ENCODE measurements at places on chromosomes 5 and 9. TPM values are rescaled to one million over a fixed set of nuclear protein-coding genes. Genes with fewer than 3 reads are reported as not detected.

Gene COL15A1
- 0.10 TPM for total RNA-seq

- DNase-seq = no peak
Observed at GRCh38 chr5:66892716-66893115, 296.5 kb downstream of the MAST4 start.

DNA sequence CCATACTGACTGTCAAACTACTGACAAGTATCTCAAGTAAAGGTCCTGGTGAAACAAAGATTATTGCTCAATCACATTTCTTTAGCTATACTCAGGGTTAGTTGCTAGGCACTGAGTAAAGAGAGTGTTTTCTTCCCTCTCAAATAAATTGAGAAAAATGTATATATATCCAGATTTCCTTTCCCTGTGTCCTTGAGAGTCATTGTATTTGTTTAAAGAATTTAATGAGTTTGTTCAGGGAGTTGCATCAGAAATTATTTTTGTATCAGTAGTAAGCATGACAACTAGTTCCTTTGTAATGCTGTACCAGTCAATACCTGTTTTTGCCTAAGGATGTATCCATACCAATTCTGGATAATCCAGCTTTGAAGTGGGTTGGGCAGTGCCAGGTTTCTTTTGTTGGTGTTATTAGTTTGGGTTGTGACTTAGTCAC lies 3.2 kb upstream of the ANKHD1 start:
- no peak for DNase-seq

DNA sequence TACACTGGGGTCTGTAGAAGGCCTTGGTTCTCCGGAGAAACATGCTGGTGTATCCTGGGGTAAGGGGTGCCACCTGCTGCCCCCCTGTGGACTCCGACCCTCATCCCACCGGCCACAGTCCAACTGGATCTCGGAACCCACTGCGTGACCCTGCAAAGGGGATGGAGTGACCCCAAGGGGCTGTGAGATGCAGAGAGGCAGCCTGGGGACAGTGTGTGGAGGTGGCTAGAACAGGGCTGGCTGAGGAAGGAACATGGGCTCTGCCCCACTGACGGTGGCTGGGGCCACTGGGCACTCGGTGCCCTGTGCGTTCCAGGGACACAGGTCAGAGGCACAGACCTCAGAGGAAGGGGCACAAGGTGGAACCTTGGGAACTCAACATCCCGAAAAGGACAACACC lies 2.3 kb downstream of the NACC2 start:
- no peak for DNase-seq

DNA sequence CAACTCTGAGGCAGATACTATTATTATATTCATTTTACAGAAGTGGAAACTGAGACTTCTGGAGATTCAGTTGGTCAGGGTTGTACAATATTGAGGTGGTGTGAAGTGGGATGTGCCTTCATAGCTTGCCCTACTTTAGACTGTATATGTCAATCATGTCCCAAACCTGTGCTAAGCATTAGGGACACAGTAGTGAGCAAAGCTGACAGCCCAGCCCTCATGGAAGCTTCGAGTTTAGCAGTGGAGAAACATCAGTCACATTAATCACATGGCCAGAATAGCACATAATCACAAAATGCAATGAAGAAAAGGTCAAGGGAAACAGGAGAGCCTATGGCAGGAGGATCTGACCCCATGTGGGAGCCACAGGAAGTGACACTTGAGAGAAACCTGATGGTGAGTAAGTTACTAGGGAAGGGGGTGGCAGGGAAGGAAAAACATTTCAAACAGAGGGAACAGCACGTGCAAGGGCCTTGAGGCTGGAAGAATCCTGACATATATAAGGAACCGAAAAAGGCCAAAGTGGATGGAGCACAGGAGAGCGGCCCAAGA lies 20.5 kb upstream of the RALGPS1 start:
- no peak for DNase-seq

Gene EPB41L4B
- total RNA-seq = 27.8 TPM

Gene TLX3
- total RNA-seq = not detected

- no peak for DNase-seq
Observed at GRCh38 chr5:95697781-95698681, 15.2 kb upstream of the SPATA9 start.

All from Panc1 (cell line).